ENCODE measurements at places on chromosomes 4 and X.

GRCh38 chr4:141121101-141121500 is 12.2 kb downstream of the RNF150 start:
- no peak overlapping the region for H3K27ac ChIP-seq
- H3K36me3 ChIP-seq, result no peaks in the 10 kb centered on the region
- no peak for DNase-seq
- H3K4me1 ChIP-seq, result no peaks in the 10 kb centered on the region
- no peak overlapping the region for H3K4me3 ChIP-seq
- H3K27me3 ChIP-seq, result peaks cover 11% of the 10 kb centered on the region

GRCh38 chr4:163618845-163619244 is 124.4 kb downstream of the TMA16 start:
- H3K4me3 ChIP-seq, result no peak overlapping the region
- H3K4me1 ChIP-seq, result peaks cover 10% of the 10 kb centered on the region
- H3K27me3 ChIP-seq, result no peaks in the 10 kb centered on the region
- DNase-seq, result no peak
- no peaks in the 10 kb centered on the region for H3K36me3 ChIP-seq

DNA sequence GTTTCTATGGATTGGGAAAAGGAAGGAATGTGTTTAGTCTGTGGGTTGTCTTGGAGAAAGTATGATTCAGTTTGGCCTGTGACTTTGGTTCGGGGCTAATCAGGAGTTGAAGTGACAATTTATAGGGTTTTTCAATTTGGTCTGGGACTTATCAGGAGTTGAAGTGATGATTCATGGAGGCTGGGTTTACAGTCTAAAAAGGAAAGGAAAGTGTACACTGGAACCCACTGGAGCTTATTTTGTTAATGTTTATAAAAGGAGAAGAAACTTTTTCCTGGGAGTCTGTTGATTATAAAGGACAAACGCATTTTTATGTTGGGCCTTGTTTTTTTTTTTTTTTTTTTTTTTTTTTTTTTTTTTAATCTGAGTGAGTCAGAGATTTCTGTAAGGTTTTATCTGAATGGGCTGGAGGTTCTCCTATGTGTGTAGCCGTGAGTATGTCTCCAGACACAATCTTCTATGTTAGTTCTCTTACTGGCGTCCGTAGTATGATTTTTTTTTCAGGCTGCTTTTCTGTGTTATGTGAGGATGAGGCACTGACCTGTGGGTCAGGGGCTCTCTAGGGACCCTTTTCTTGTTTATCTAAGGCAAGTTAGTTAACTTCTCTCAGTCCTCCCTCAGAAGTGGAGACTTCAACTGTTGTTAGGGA is 33.0 kb upstream of the RAB9B start:
- no peaks in the 10 kb centered on the region for H3K4me1 ChIP-seq
- H3K36me3 ChIP-seq, result no peaks in the 10 kb centered on the region
- no peak overlapping the region for H3K27ac ChIP-seq
- no peak overlapping the region for H3K4me3 ChIP-seq
- DNase-seq, result no peak

GRCh38 chr4:16663732-16664131 is 234.7 kb downstream of the LDB2 start:
- no peak overlapping the region for H3K4me3 ChIP-seq
- no peaks in the 10 kb centered on the region for H3K4me1 ChIP-seq
- DNase-seq, result no peak
- no peaks in the 10 kb centered on the region for H3K27me3 ChIP-seq
- no peak overlapping the region for H3K27ac ChIP-seq

DNA sequence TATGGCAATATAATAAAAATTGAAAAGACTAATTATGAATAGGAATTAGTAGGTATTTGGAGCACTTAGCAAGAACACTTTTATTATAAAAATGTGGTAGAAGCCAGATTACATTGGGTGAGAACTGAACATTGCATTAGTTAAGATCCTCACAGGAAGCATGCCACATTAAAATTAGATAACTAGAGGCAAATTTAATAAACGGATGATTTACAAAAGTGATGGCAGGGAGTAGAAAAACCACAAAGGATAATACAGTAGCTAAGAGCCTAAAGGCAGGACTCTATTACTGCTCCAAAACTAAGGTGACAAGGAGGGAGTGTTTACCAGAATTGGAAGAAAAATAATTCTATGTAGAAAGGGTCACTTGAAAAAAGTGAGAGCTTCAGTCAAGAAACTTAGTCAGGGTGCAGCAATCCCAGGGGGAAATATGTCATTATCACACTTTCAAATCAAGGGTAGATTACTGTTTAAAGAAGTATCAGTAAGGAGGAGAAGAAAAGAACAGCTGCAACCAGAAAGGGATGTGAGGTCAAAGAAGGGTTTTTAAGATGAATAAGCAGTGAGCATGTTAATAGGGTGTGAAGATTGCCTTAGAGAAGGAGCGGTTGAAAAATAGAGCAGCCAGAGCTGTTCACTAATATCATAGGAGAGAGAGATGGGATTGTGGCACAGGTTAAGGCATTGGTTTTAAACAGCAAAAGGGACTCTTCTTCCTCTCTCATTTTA is 84.6 kb downstream of the NDST4 start:
- no peaks in the 10 kb centered on the region for H3K36me3 ChIP-seq
- no peaks in the 10 kb centered on the region for H3K4me1 ChIP-seq
- H3K27ac ChIP-seq, result no peak overlapping the region
- H3K4me3 ChIP-seq, result no peak overlapping the region

GRCh38 chr4:176422511-176422910 is 102.7 kb downstream of the SPCS3 start:
- H3K27ac ChIP-seq, result no peak overlapping the region
- no peak for DNase-seq
- H3K4me3 ChIP-seq, result no peak overlapping the region
- H3K36me3 ChIP-seq, result no peaks in the 10 kb centered on the region
- peaks cover 1% of the 10 kb centered on the region for H3K27me3 ChIP-seq
- H3K4me1 ChIP-seq, result no peaks in the 10 kb centered on the region
